ENCODE measurements at places on chromosomes 7 and 10.

GRCh38 chr7:120060281-120060680, 212.7 kb upstream of the KCND2 start:
- no peak for DNase-seq

- DNase-seq = no peak
Observed at GRCh38 chr7:44387389-44387788, 62.0 kb upstream of the CAMK2B start.

- no peak for DNase-seq
Observed at GRCh38 chr10:110044681-110045080, 36.9 kb downstream of the ADD3 start.

- no peak for DNase-seq
Observed at GRCh38 chr10:35349389-35349915, 13.1 kb downstream of the CCNY start.

DNA sequence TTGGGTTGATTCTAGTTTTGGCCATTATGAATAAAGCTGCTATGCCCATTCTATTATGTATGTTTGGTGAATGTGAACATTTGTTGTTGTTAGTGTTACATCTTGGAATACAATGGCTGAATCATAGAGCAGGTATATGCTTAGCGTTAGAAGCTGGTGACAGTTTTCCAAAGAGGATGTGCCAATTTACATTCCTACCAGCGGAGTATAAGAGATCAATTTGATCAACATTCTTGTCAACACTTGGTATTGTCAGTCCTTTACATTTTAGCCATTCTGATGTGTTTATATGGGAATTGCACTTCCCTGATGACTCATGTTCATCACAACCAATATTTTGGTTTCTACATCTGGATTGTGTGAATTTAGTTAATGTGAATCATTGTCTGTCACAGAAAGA, 37.8 kb upstream of the COBL start:
- no peak for DNase-seq

GRCh38 chr7:87316097-87316700, 29.3 kb upstream of the CROT start:
- no peak for DNase-seq

DNA sequence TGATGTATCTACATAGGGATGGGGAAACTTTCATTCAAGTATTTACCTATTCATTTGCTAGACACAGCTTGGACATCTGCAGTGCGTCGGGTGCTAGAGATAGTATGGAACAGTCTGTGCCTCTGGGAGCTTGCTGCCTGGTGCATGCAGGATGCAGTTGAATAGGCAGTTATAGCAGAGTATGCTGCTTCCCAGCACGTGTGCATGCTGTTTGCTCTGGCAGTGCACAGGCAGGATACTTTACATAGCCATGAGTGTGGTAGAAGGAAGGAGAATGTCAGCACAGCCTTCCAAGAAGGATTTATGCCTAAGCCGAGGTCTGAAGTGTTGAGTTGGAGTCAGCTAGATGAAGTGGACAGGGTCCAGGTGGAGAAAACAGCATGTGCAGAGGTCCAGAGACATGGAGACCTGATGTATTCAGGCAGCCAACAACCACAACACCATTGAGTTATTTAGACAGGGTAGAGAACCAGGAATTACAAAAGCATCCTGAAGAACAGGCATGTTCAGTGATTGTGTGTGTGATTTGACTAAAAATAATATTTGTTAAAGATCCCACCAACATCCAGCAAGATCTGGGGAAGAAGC, 8.1 kb downstream of the MAP3K8 start:
- no peak for DNase-seq

DNA sequence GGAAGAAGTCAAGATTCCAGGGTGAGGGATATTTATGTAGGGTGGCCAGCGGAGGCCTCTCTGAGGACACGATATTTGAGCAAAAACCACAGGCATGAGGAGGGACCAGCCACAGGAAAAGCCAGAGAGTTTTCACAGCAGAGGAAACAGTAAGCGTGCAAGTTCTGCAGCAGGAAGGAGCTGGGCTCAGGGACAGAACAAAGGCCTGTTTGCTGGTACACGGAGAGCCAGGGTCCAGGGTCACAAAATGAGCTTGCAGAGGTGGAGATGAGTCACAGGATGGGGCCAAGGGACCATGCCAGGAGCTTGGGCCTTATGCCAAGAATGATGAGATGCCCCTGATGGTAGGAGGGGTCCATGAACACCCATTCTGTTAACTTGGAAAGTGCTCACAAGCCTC, 283.5 kb downstream of the PLXNA4 start:
- no peak for DNase-seq

DNA sequence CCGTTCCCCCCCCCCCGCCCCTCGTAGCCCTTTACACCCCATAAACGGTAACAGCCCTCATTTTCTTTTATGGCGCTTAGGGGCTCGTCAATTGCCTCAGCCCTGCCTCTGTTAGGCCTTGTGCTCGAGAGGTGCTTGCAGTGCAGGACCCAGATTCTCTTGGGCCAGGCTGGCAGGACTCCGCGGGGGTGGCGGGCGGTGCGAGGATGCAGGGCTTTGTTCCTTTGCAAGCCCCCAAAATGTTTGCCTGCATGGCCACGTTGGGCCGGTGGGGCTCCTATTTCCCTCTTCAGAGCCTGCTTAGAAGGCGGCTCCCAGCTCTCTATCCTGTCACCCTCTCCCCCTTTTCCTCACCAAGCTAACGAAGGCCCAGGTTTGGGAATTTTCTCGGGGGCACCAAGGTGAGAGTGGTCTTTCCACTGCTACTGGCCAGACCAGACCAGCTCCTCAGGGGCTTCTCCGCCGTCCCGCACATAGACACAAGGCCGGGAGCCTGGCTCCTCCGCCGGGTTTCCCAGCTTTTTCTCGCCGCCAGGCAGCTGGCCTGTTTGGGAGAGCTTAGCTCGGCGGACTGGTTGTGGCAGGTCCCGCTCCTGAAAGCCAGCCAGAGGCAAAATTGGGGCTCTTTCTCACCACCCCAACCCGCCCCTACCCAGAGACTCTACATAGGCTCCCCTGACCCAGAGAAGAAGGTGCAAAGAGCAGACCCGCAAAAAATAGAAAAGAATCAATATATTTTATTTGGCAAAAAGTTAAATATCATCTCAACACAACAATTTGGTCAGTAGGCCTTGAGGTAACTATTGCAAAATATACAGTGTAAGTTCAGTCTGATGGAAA, 3.4 kb downstream of the HOXA9 start:
- no peak for DNase-seq

DNA sequence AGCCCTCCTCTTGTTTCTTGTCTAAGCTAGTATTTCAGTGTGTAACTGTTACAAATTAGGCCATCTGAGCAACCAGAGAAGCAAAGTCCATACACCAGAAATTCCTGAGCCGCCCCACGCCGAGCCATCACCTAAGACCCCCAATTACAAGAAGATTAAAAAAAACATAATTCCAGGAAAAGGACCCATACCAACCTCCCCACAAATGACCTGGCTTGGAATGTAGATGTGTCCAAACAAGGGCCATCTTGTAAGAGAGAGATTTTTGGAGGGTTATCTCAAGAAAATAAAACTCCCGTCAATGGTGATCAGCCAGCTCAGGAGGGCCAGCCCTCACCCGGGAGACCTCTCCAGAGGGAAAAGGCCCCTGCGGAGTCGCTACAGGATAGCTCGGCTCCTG, 83.1 kb downstream of the LRGUK start:
- DNase-seq = no peak

GRCh38 chr7:108303332-108303731, 152.9 kb downstream of the NRCAM start:
- no peak for DNase-seq

DNA sequence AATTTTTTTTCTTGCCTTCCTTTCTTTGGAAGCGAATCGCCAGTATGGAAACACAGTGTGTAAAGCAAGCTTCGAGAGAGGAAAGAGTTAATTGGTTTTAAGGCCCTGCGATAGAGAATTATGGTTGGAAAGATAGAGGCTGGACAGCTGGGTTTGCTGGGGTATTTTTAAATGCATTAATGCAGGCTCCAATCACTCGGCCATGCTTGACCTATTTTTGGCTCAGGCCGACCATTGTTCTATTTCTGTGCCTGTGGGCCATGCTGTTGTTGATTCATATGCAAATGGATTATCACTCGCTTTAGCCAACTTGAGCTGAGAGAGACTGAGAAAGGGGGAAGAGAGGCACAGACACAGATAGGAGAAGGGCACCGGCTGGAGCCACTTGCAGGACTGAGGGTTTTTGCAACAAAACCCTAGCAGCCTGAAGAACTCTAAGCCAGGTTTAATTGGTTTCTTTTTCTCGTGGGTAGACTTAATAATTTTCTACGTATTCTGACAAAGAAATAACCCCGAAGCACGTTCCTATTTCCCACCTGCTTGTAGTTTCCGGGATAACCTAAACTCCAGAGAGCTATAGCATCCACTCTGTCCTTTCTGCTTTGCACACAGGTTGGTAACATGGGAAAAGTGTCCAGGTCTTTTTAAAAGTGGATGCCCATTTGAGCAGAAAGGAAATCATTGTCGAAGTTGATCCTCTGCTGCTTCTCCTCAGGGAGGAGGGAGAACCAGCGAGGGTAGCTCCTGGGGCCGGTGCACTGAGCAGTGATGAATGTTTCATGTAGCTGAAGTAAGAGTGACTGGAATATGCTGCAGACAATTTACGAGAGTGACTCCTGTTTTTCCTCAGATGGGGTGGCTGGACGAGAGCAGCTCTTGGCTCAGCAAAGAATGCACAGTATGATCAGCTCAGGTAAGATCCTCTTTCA, at the start of gene HDAC9:
Gene HDAC9, plus strand, starts transcription at position 338 of the 929 bp plus-strand sequence. Its CDS starts 554 bp downstream, at position 892.
- no peak for DNase-seq

DNA sequence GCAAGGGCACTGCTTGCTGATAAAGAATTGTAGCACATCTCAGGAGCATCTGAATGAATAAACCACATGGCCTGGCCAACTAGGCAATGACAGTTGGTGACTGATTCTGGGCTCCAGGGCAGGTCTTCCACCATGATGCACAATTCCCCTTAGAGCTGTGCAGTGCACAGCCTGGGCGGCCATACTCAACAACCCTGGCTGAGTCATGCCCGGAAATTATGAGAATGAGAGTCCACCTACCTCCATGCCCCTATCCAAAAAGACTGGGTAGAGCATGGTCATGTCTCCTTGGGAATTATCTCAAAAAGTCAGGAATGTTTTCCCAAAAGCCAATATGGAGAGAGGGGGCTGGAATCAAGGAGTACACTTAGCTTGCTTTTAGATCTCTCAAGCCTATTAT, 425.6 kb downstream of the PLXNA4 start:
- no peak for DNase-seq

DNA sequence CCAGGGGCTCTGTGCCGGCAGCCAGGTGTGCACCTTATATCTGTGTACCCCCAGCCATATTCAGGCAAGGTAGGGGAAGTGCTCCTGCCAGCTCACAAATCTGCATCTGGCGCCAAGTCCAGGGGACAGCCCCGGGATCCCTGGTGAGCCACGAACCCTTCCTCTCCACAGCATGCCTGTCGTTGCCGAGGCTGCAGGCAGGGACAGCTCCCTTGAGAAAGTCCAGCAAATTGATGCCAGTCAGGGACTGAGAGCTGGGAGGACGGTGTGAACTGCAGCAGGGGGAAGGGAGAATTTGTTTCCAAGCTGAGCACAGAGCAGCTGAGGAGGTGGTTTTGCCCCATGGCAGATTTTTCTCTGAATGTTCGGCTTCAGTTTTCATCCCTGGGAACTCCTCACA, 919 bp downstream of the PLA2G12B start:
- DNase-seq = no peak

DNA sequence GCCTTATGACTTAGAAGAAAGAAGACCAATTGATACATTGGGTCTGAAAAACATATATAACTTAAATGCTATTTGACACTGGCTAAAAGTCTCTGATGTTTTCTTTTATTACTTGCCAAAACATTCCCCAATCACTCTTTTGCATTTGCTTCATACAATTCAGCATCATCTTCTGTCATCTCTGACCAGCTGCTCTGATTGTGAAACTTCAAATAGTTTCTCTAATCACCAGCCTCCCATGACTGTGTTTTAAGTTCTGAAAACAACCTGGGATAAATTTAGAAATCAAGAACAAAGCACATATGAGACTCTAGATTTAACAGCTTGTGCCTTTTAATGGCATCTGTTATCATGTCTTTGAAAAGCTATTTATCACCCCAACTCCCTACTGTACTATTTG, 208.4 kb upstream of the KCND2 start:
- DNase-seq = no peak

DNA sequence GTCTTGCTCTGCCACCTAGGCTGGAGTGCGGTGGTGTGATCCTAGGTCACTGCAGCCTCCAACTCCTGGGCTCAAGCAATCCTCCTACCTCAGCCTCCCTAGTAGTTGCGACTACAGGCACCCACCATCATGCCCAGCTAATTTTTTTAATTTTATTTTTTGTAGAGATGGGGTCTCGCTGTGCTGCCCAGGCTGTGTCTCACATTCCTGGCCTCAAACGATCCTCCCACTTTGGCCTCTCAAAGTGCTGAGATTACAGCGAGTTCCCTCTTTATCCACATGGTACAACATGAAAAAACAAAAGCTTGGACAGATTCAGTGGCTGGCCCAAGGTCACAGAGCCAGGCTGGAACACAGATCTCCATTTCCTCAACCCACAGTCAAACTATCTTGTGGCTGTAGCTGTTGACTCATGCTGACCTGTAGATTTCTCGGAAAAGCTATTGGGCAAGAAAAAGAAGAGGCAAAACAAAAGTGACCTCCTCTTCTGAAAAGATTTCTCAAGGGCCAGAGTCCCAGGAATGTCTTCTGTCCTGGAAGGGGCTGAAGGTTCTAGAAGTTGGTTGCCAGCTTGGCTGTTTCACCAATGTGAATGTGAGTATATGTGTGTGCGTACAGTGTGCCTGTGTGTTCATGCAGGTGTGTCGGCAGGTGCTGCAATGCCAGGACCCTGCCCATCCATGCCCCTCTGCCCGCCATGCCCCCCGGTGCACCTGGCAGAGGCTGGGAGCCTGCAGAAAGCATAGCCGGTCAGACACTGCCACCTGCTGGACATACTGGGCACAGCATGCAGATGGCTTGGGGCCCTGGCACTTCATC, 28.4 kb downstream of the TMEM130 start:
- peak; percentile 48 for DNase-seq

- no peak for DNase-seq
Observed at GRCh38 chr7:96173781-96174180, 148.1 kb downstream of the SLC25A13 start.

DNA sequence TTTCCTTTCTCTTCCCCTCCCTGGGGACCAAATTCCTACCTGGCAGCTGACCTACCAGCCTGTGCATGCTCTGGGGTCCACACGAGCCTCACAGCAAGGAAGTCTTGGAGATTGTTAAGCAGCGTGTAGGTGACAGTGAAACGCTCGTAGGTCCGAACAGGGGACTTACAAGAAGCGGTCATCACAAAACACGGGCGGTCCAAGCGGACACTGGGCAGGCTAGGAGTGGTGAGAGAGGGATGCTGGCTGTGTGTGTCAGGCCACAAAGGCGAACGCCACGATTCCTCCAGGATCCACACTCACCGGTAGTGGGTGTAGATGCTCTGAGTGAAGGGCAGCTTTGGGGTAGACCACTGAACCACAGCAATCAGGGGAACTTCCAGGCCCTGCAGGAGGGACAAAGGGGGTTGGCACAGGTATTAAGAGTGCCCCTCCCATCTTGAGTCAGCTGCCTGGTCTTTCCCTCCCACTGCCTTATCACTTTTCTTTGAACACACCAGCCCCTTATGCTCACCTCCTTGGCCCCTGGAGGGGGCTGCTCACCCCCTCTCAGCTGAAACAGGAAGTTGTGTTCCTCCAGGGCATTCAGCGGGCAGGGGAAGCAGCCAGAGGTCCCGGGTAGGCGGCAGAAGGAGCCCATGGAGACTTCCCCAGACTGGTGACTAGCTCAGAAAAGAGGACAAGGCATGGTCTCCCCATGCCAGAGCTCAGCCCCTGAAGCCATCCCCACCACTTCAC, 2.0 kb downstream of the TRAPPC14 start:
- no peak for DNase-seq

Measured in CD4-positive, CD25-positive, alpha-beta regulatory T cell (primary cell).